Left renal cortex interstitium (tissue), 4 donors: ENCODE measurements at places on chromosomes 13 and 19. TPM values are rescaled to one million over a fixed set of nuclear protein-coding genes. Genes with fewer than 3 reads are reported as not detected.
A peak's percentile ranks its signal among the peaks of the same experiment; 100 is the strongest.

- DNase-seq = no peak
These were observed 1358.1 kb downstream of the EFNB2 start for GRCh38 chr13:105177265-105177900.

GRCh38 chr13:84684804-84685203 lies 802.5 kb upstream of the SLITRK1 start:
- DNase-seq = no peak

DNA sequence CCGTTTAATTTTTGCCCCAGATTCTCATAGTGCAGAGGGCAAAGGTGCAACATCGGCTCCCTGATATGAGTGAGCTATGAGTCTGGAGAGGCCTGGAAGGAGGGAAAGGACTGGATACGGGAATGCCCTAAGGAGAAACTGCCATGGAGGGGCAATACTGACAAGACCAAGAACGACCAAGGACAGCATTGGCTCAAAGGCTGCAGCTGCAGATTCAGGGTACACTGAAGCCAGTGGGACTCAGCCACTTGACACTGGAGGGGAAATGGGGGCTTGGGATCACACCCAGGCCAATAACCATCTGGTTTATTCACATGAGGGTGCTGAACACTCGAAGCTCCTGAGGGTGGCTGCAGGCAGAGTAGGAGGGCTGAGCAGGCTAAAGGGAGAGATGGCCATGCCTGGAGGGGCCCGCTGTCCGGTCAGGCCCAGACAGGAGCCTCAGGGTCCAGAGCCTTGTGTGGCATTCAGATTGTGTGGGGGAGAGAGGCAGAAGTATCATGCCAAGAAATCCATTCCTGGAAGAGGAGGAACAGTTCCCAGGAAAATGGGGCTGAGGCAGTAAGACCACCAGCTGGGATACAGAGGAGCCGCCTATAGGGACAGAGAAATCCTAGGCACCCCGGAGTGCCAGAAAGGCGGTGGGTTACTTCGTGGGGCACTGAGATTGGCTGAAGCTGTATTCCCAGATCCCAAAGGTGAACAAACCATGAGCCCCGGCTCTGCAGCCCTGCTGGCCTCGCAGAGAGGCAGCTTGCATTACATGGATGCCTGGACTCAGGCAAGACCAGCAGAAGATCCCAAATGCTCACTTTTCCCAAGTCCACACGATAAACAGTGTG lies 20.7 kb downstream of the COL4A1 start:
- DNase-seq = no peak

DNA sequence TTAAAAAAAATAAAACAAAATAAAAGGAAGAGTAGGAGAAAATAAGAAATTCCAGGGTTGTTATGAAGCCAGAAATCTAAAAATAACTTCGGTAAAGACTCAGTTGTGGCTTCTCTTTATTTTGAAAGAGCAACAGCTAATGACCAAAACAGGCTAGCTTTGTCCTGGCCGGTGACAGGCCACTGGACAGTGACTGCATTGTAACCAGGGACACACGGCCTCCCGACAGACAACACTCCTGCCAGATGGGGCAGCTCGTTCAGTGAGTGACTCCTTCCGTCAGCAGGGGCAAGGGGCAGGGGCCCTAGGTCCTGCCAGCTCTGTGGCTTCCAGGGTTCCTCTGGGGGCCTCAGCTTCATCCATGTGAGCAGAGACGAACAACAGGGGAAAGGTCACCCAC lies 173.4 kb downstream of the KATNAL1 start:
- no peak for DNase-seq

GRCh38 chr13:24503379-24503696 lies 9.2 kb downstream of the PARP4 start:
- no peak for DNase-seq

DNA sequence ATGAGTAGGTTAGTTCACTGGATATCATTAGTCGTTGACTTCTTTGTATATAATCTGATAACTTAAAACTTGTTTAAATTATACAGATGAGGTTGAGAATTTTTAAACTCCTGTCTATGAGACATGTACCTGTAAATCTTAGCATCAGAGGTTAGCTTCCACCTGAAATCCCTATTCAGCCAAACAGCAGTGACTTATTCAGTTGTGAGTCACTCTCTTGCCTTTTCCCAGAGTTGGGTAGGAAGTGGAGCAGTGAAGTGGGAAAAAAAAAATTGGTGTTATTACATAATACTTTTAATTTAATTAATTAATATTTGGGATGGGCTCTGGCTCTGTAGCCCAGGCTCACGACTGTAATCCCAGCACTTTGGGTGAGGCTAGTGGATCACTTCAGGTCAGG lies 32.9 kb downstream of the ZNF701 start:
- no peak for DNase-seq

GRCh38 chr13:97279913-97280312 lies 57.8 kb downstream of the MBNL2 start:
- peak; percentile 62 for DNase-seq

GRCh38 chr13:93345770-93346169 lies 119.2 kb downstream of the GPC6 start:
- DNase-seq = peak; percentile 40

DNA sequence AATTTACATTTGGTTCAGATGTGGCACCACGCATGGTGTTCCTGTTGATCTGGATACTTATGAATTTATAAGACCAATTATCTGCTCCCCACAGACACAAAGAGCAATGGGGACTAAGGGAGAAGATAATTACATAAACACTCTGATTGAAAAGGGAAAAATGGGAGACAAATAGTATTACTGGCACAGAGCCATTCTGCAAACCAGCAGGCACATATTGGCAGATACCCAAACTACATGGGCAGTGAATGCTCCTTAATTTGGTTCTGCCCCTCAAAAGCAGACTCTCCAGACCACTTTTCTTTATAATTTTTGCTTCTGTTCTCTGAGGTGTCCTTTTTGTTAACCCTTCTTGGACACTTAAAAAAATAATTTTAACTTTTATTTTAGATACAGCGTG lies 1674.2 kb downstream of the PCDH9 start:
- no peak for DNase-seq

GRCh38 chr13:44921931-44922758 lies 67.1 kb downstream of the NUFIP1 start:
- no peak for DNase-seq

GRCh38 chr13:48153186-48153585 lies 58.3 kb upstream of the MED4 start:
- DNase-seq = no peak

- DNase-seq = no peak
These were observed 13.3 kb upstream of the MISP start for GRCh38 chr19:737591-738093.

Gene EXOC3L2
- 15.3 TPM for polyA plus RNA-seq

Gene LILRB4
- polyA plus RNA-seq = 0.92 TPM

DNA sequence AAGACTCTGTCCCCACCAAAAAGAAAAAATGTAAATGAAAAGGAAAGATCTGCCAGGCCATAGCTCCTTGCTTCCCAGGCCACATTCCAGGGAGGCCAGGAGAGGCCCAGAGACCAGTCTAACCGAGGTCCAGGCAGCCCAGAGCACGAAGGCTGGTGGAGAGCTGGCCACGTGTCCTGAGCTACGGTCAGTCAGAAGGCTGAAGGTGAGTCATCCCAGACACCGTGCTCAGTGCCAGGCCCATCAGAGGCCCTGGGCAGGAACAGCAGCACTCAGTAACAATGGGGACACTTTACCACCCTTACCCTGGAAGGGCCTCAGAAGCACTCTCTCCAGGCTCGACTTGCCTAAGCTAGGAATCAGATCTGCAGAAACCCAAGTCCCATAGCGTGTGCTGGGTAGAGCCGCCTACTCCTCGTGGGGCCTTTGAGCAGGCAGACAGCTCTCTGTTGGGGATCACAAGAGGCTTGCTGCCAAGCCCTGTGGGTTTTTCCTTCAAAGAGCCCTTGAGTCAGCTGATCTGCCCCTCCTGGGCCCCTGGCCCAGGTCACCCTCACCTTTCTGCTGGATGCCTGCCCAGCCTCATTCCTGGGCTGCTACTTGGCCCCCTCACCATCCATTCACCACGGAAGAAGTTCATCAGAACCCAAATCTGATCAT lies 11.6 kb upstream of the DNMT1 start:
- no peak for DNase-seq

DNA sequence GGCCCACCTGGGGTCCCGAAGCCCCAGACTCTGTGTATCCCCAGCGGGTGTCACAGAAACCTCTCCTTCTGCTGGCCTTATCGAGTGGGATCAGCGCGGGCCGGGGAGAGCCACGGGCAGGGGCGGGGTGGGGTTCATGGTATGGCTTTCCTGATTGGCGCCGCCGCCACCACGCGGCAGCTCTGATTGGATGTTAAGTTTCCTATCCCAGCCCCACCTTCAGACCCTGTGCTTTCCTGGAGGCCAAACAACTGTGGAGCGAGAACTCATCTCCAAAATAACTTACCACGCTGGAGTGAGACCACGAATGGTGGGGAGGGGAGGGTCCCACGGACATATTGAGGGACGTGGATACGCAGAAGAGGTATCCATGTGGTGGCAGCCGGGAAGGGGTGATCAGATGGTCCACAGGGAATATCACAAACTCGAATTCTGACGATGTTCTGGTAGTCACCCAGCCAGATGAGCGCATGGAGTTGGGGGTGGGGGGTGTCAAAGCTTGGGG lies 1.0 kb upstream of the ICAM5 start:
- DNase-seq = no peak

DNA sequence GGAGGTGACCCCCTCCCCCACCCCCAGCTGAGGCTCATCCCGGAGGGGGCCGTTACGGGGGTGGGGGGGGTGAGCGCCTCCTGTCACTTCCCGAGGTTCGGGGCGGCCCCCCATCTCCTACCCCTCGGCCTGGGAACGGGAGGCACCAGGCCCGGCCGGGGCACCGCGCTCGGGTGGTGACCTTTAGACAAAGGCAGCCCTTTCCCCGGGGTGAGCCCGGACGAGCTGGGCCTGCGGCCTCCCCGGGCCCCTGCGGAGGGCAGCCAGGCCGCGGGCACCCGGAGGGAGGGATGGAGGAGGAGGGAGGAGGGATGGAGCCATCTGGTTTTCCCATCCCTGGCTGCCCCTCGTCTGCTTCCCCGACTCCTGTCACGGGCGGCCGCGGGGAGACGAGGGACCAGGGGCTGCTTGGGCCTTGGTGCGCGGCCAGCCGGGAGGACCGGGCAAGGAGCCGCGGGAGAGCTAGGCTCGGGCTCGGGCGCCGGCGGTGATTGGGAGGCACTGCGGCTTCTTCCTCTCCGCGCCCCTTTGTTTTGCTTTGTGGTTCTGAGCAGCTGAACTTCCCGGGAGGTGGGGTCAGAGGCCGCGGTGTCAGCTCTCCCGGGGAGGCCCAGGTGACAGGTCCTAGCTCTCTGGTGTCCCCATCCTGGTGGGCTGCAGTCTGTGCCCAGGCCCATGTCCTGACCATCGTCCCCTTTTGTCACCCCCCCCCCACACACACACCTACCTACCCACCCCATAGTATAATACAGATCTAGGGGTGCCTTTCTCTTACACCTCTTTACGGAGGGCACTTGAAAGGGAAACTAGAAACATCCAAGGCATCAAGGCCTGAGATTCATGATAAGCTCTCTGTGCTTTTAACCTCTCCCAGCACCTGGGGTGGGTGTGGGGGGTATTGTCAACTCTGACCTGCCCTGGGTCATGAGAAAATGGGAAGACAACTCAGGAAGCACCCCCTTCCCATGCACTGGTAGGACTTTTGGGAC lies 1.3 kb downstream of the BICRA start:
- no peak for DNase-seq

- DNase-seq = no peak
These were observed 71.7 kb upstream of the VSTM2B start for GRCh38 chr19:29454109-29454508.
